ENCODE measurements at places on chromosomes 3 and 15. TPM values are rescaled to one million over a fixed set of nuclear protein-coding genes. Genes with fewer than 3 reads are reported as not detected.

GRCh38 chr3:109081746-109082510, 36.0 kb downstream of the MORC1 start:
- H3K4me3 ChIP-seq: no peak overlapping the region
- H3K27ac ChIP-seq: no peak overlapping the region
- no peaks in the 10 kb centered on the region for H3K27me3 ChIP-seq
- DNase-seq: no peak
- H3K4me1 ChIP-seq: no peaks in the 10 kb centered on the region

- H3K27ac ChIP-seq: no peak overlapping the region
- no peaks in the 10 kb centered on the region for H3K4me1 ChIP-seq
- H3K4me3 ChIP-seq: no peak overlapping the region
- DNase-seq: no peak
Observed at GRCh38 chr15:67327737-67328136, 73.2 kb downstream of the IQCH start.

GRCh38 chr3:143973259-143974021, 1.8 kb downstream of the DIPK2A start:
- H3K27ac ChIP-seq: peak overlapping the region; percentile 99
- peaks cover 16% of the 10 kb centered on the region for H3K4me1 ChIP-seq
- H3K36me3 ChIP-seq: no peaks in the 10 kb centered on the region
- no peak for DNase-seq

SLC28A2 gene
- total RNA-seq: not detected

DNA sequence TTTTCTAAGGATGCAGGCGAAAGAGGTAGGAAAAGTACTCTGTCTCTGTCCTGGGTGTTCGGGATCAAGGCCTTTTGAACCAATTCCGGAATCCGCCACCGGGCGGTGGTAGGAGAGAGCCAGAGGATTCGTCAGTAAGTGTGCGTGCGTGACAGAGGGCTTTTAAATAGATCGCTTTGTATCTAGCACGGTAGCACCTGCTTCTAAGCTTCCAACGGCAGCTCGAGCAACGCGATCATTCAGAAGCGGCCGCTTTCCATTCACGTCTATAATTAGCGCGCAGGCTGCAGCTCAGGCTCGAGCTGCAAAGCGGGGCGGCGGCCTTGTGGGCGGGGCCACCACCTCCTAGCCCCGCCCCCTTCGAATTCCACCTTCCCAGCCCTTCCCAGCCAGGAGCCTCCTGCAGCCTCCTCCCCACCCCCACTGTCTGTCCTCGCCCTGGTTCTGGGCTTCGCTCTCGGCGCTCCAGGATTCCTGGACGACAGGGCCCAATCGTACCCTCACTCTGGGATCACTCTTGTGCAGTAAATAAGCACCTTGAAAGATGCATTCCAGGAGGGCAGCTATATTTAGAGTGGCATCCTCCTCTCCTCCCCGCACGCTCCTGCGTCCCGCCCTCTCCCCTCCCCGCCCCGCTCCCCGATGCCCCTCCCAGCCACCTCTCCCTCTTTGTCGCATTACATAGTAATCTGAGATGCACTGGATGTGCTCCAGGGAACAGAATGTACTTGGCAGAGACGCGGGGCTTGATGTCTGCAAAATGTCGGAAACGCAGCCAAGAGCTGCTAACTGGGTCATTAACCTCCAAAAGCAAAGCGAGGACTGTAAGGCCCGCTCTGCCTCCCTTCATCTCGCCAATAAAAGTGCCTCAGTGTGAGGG, 224.1 kb upstream of the TPRG1 start:
- peaks cover 50% of the 10 kb centered on the region for H3K4me1 ChIP-seq
- H3K36me3 ChIP-seq: no peaks in the 10 kb centered on the region
- peak; percentile 58 for DNase-seq
- H3K27ac ChIP-seq: peak overlapping the region; percentile 98
- H3K4me3 ChIP-seq: peak overlapping the region; percentile 65

- H3K36me3 ChIP-seq: peaks cover 9% of the 10 kb centered on the region
- no peak for DNase-seq
- no peaks in the 10 kb centered on the region for H3K27me3 ChIP-seq
- H3K27ac ChIP-seq: peak overlapping the region; percentile 90
- peaks cover 49% of the 10 kb centered on the region for H3K4me1 ChIP-seq
Observed at GRCh38 chr3:38136393-38136776, 542 bp downstream of the ACAA1 start.

DNA sequence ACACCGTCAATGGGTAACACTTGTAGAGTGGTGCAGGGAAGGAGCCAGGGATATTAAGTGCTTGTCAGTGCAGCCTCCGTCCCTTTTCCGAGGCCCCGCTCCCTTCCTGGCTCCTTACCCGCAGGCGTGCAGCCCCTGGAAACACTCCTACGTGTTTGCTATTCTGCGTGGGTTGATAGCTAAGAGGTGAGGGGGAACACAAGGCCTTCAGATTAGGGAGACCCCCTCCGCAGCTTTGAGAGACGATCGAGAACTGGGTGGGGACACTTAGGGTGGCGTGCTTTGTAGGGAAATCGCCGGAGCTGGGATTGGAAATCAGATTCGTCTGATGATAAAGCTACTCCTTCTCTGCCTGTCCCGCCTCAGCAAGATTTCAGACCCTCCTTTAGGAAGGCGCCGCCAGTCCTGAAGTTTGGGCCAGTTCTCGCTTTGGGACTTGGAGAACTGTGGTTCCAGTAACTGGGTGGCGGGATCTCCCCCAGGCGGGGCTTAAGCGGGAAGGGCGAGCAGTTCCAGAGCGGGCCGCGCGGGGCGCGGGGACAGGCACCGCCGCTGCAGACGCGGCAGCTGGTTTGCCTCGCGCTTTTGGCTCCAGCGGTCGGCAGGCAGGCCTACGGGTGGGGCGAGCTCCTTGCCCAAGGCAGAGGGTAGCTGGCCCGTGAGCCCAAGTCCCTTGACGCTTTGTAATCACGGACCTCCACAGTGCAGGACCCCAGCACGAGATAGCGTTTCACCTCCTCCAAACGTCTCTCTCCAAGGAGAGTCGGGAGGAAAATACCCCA, 8.0 kb upstream of the FAM107A start:
- H3K27me3 ChIP-seq: no peaks in the 10 kb centered on the region
- peak overlapping the region; percentile 71 for H3K4me3 ChIP-seq
- DNase-seq: no peak
